NCI-H510A (cell line): ENCODE measurements at places on chromosomes 1 and 21.
A peak's percentile ranks its signal among the peaks of the same experiment; 100 is the strongest.

- DNase-seq: no peak
These were observed 97.7 kb downstream of the RYR2 start for GRCh38 chr1:237139732-237140131.

- DNase-seq: no peak
These were observed 41.0 kb upstream of the LAPTM5 start for GRCh38 chr1:30798389-30799232.

DNA sequence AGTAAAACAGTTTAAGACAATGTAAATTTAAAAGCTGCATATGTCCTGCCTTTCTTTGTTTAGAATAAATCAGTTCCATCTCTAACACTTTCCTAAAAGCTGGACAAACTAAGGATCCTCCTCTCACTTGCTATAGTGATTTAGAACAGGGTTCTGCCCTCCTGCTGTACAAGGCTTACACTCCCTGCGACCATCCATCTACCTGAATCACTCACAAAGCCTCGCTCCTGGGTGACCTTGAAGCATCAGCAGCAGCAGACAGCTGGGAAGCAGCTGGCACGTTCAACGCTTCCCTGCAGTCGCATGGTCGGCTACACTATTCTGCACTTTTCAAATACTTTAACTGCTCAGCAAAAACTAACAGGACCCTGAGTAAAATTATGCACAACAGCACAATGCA, 128.0 kb downstream of the NTPCR start:
- no peak for DNase-seq

DNA sequence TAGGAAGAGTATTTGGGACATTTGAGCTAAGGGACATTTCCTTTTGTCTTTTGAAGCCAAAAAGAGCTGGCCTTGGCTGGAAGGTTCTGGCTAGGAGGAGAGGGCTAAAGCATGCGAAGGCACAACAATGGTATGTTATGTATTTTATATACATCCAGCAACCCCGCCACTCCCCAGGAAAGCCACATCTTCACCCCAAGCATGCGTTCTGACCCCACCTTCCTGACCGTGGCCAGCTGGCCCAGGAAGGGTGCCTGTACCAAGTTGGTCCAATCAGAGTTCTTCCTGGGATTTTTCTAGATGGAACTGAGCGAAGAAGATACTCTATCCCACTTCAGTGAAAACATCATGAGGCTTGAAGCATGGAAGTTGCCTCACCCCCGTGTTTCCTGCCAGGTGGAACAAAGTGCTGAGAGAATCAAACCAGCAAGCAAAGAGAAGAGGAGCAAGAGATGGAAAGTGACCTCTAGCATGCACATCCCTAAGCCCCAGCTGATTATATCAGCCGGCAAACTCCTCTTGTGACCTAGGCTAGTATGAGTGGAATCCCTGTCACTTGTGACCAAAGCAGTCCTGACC, 82.7 kb downstream of the BCAR3 start:
- no peak for DNase-seq

DNA sequence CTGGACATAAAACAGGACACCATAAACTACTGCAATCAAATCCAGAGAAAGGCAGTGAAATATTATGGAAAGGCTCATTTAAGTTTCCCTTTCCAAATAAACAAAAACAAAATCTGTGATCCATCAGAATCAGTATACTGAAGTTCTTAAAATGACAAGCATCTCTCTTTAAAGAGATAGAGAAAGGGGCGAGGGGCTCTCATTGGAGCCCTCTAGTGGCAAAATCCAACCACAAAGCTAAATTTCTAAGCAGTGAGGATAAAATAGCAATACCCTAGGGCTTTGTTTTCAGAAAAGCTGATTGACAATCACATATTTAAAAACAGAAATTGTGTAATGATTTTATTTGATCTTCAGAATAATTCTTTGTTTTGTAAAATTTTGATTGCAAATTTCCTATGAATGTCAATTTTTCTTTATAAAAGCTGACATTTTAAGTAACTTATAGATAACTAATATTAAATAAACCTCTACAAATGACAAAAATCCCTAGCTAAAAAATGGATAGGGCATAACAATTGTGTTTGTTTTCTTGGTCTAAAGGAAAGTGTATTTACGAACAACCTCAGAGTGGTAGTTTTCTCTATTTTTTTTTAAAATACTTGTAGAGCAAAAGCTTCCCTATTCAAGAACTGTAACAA, 138.2 kb downstream of the COL24A1 start:
- no peak for DNase-seq

- no peak for DNase-seq
These were observed 10.8 kb downstream of the ZBTB8OS start for GRCh38 chr1:32639489-32640075.

GRCh38 chr1:217911908-217912307, 280.8 kb downstream of the SPATA17 start:
- DNase-seq: no peak

GRCh38 chr1:5108740-5109139, 454.3 kb downstream of the AJAP1 start:
- peak; percentile 45 for DNase-seq

DNA sequence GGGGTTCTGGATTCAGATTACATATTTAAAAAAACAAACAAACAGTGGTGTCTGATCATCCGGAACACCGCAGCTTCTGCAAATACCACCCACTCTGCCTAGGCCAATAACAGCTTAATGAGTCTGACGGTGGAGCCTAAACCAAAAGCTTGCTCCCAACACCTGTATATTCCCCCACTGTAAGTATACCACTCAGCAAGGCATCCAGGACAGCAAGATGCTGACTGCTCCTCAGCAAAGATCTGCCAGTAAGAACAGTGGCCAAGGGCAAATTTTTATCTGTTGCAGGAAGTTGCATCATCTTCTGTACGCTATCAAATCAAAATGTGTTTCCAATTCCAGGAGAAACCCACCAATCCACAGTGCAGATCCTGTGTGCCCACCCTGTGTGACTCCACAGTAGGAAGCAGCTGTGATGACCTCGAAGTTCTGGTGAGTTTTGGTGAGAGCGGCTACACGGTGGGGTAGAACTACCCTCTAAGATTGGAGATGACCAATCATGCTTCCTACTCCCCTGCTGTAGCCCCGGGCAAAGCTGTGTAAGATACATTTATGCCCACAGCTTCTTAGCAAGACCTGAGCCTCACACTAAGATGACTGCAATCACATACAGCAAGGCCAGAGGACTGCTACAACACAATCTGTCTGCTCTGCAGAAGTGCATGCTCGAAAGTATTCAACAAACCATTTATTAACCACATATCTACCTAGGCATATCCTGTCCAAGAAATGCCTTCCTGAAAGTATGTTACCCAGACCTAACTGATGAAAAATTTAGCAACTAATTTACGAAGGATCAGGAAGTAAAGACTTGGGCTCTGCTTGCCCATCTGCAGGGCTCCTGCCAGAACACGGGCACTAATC, 30.5 kb downstream of the SIPA1L2 start:
- DNase-seq: peak; percentile 53

- no peak for DNase-seq
These were observed 70.8 kb downstream of the ADARB1 start for GRCh38 chr21:45145146-45145545.

- DNase-seq: no peak
These were observed 20.1 kb downstream of the RAP1A start for GRCh38 chr1:111639602-111640198.

DNA sequence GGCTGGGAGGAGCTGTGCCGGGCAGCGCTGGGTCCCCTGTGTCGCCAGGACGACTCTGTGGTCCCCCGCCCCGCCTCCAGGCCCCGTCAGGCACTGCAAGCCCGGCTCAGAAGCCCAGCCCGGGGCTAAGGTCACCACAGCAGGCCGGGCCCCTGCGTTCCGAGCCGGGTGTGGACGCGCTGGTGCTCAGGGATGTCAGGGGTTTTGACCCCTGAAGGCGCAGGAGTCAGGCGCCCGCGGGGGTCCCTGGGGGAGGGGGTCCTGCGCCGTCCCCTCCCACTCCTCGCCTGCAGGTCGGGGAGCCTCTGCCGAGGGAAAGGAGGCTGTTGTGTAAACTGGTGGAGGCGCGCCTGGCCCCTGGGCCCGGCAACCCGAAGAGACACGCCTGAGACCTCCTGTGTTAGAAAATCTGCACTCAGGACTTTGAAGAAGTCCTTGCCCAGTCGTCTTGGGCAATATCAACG, 23.7 kb upstream of the TMEM54 start:
- DNase-seq: no peak

DNA sequence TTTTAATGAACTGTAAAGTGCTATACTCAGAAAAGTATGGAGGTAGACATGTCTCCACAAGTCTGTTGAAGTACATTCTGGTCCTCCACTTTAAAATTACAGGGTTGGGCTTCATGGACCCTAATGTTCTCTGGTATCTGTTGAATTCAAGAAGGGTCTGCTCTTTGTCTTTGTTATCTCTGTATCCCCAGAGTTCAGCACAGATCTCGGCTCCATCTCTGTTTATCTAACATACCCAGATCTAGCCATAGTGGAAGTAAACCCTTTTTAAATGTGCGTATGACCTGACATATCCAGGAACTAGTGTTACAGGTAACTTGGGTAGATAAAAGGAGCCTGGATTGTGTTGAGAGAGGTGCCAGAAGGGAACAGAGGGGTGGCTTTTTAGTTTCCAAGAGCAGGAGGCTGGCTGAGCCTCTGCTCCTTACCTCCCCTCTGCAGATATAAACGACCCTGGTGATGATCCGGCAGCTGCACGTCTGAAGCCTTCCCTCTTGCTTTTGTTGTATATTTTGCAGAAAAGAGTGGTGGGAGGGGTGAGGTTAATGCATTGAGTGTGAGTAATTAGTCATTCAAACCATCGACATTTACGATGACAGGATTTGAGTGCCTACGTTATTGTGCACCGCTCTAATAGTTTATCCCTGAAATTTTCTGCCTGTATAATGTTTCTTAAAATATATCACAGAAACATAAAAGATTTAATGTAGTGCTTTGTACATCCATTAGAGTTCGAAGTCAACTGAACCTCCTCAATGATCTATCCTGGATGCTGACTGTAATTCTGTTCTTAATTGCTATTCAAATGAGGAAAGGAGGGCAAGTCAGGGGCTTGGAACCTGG, 30.8 kb downstream of the ELAVL4 start:
- DNase-seq: no peak

DNA sequence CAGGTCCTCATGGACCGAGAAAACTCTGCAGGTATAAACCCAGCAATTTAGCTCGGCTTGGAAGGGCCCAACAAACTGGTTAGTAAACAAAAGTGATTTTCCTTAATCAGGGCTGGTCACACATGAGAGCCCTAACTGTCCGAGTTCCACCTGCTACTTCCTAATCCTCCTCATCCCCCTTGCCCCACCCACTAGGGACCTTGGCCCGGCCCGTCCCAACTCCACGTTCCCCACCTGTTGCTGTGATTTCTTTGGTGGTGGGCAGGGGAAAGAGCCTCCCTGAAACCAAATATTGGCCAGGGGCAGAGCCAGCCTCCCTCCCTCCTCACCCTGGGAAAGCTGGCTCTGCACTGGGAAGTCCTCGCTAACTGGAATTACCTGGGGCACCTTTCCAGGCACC, 304.2 kb upstream of the PROX1 start:
- no peak for DNase-seq
